Heart left ventricle (tissue), 16 donors: ENCODE measurements at places on chromosomes 2 and 18. TPM values are rescaled to one million over a fixed set of nuclear protein-coding genes. Genes with fewer than 3 reads are reported as not detected.
A peak's percentile ranks its signal among the peaks of the same experiment; 100 is the strongest.

SMYD1 gene
- total RNA-seq = 404 TPM

CXCR4 gene
- 4.9 TPM for total RNA-seq

DPP10 gene
- total RNA-seq = not detected

AAMP gene
- 51.6 TPM for total RNA-seq

ERBB4 gene
- 25.7 TPM for total RNA-seq

KIF1A gene
- 2.9 TPM for total RNA-seq

CRYGC gene
- total RNA-seq = not detected

MIB1 gene
- total RNA-seq = 25.7 TPM

INPP5D gene
- total RNA-seq = 6.0 TPM

FSHR gene
- total RNA-seq = 0.19 TPM

NEURL3 gene
- total RNA-seq = not detected

TXNDC2 gene
- not detected for total RNA-seq

VSNL1 gene
- total RNA-seq = 2.6 TPM

TOGARAM2 gene
- 6.2 TPM for total RNA-seq

DNA sequence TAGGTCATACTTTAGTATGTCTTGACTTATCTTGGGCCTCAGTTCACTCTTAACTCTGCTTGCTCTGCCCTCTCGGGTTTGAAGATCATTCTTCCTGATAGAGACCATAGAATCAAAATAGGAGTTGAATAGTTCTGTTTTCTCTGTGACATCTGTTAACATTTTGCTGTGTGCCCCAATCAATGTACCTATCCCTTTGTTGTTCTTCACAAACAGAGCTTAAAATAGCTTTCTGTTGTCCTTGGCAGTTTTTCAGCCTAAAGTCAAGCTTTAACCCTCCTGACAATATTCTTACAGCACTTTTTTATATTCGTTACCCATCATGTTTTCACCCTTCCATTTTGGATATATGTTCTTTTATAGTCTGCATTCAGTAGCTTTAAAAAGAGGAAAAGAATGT lies 724.5 kb upstream of the FANCL start:
- DNase-seq = no peak

DNA sequence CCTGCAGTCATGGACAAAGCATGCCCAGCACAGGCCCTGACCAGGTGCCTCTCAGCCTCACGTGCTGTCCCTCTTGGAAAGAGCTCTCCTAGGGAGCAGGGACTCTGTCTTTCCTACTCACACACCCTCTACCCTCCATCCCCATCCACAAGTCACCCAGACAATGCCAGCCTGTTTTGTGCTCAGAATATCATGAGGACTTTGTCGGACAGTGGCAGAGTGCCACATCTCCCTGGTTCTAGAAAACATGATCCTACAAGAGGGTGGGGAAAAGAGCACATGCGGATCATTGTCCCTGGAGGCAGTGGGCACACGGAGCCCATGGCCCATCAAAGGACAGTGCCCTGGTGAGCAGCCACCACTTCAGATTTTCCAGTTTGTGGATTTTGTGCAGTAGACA lies 3.7 kb upstream of the MAL start:
- no peak for DNase-seq

DNA sequence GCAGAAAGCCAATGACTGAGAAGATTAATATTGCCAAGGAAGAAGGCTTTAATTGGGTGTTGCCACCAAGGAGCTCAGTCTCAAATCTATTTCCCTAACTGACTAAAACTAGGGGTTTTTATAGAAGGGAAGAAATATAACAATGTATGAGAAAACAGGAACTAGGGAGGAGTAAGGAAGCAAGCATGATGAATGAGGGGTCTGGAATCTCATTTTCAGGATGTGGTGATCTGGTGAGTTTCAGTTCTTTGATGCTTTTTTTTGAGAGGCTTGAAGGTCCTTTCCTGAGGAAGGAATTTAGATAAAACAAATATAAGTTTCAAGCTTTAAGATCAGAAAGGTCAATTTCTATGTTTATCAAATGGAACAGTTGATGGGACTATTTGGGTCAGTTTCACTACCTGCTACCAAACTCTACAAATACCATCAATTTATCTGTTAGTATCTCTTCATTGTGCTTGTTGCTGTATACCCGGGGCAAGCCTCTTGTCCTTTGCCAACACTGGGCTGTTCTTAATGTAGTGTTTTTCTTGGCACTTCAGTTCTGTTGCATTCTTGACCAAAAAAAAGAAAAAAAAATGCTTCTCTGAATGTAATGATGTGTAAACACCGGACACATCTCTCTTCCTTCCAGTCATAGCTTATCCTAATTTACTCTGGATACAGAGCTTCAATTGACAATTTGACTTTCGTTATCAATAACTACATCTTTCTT lies 357.0 kb downstream of the GALNT13 start:
- DNase-seq = no peak

DNA sequence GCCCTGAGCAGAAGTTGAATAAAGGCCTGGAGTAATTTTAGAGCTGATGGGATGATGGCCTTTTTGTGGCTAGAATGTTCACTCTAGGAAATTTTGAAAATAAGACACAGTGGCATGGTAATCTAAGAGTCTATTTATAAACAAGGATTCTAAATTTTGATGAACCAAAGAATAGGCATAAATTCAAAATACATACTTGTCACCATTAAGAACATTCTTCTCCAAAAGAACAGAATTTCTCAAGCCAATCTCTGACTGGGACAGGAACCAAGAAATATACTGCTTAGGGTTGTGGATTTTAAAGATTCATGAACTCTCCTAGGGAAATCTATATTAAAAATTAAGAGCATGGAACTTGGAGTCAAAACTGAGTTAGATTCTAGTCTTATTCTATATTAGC lies 98.2 kb upstream of the SETBP1 start:
- no peak for DNase-seq

- DNase-seq = no peak
Measured at GRCh38 chr2:121043061-121043826, 241.8 kb downstream of the TFCP2L1 start.

DNA sequence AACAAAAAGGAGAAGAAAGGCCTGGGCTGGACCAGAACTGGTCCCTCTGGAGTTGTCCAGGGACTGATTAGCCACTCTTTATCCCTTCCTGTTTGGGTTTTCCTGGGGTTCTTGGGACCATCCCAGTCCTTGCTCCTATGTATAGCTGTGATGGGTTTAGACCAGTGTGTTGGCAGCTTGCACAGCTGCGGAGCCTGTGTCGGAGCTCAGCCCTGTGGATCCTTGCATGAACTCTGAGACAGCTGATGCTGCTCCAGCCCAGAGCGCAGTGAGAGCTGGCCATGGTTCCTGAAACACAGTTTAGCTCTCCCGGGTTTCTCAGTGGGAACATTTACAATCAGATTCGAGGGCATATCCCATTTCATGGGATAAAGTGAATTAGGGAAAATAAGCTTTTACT lies 16.9 kb downstream of the IMPA2 start:
- peak; percentile 58 for DNase-seq

GRCh38 chr2:120722568-120723421 lies 12.9 kb upstream of the GLI2 start:
- DNase-seq = no peak

- DNase-seq = no peak
Measured at GRCh38 chr18:3578621-3579020, 128.6 kb downstream of the TGIF1 start.

GRCh38 chr18:77571743-77572142 lies 322.1 kb downstream of the GALR1 start:
- no peak for DNase-seq

DNA sequence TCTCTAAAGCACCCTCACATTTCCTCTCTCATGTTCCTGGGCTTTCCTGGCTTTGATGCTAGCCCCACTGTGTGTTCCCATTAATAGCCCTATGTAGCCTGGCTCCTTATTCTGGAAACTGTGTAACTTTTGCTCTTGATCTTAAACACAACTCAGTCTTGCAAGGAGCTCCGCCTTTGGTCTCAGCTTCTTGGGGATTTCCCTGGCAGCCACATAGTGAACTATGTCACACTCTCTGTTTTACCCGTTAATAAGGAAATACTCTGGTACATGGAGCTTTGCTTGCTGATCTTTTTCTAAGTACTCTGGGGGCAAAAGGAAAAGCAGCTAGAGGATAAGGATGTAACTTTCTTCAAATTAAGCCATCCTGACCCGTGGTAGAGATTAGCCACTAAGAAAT lies 259.3 kb downstream of the NEDD4L start:
- DNase-seq = no peak

DNA sequence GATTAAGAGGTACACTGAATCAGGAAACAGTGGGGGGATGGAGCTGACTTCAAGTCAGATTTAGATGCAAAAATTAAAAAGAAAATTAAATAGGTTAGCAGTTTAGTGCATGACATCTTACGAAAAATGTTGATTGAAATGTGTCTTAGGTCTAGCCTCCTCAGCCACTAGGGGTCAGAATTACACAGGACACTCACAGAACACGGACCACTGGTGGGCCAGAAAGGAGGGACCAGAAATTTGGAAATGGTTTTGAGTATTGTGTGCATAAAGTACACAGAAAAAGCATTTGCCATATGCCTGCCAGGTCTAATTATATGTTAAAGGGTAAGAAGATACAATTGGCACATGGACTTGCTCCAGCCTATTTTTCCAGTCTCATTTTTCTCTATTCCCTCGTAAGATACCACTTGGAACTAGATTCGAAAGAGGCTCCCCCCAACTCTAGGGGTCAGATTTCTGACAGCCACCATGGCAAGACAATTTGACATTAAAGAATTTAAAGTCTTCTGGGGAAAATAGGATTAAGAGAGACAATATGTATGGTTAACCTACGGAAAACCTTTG lies 550.2 kb upstream of the SETBP1 start:
- no peak for DNase-seq

GRCh38 chr2:58046335-58046584 lies 346 bp upstream of the VRK2 start:
- DNase-seq = no peak

GRCh38 chr2:10283106-10284062 lies 19.3 kb upstream of the HPCAL1 start:
- DNase-seq = no peak

- peak; percentile 76 for DNase-seq
Measured at GRCh38 chr2:217993817-217994463, 8.9 kb downstream of the TNS1 start.

DNA sequence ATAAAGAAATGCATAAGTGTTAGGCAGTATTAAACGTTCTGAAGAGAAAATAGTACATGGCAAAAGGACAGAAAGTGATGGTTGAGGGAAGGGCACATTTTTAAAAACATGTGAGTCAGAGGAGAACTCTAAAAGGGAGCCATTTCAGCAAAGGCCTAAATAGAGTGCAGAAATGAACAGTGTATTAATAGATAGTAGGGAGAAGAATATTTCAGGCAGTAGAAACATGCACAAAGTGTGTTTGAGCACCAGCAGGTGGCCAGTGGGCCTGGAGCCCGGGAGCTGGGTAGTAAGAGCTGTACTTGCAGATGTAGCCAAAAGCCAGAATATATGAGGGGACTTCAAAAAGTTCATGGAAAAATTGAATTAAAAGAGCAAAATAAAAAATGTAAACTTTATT lies 288.1 kb upstream of the FIGN start:
- DNase-seq = peak; percentile 14

DNA sequence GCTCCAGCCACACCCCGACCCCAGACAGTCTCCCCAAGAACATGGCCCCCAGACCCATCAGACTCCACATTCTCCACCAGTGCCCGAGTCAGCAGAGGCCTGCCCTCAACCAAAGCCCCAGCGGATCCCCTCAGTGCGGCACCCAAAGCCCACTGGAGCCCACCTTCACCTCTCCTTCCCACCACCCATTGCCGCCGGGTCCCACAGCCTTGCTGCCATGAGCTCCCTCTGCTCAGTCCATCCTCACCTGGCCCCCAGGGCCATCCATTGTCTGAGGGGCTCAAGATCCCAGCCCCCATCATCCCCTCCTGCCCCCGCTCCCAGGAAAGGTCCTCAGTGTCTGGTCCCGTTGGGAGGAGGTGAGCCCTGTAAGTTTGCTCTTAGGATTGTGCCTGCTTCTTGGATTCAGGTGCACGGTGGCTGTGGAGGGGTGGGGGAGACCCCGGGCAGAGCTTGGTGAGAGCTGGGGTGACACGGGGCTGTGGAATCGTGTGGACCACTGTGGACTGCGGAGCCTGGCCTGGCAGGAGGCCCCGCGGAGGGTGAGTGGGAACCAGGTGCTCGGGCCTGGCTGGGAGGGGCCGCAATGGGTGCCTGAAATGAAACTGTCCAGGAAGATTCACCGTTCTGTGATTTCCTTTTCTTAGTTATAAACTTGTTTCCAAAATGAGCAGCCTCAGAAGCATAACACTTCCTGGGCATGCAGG lies 32.7 kb upstream of the GPC1 start:
- DNase-seq = no peak

DNA sequence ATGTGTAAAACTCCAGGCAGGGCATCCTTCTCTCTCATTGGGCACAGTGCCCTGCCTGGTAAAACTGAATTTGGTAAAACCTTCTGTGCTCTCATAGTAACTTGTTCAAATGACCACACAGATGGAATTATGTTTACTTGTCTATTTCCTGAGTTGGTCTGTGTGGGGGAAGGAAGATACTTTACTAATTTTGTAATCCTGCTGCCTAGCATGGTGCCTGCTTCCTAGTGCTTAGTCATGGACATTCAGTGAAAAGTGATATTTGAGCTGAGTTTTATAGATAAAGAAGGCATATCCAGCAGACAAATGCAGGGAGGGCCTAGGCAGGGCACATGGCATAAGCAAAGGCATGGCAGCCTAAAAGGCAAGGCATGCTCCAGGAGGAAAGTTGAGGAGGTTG lies 199.4 kb downstream of the FSHR start:
- DNase-seq = no peak

DNA sequence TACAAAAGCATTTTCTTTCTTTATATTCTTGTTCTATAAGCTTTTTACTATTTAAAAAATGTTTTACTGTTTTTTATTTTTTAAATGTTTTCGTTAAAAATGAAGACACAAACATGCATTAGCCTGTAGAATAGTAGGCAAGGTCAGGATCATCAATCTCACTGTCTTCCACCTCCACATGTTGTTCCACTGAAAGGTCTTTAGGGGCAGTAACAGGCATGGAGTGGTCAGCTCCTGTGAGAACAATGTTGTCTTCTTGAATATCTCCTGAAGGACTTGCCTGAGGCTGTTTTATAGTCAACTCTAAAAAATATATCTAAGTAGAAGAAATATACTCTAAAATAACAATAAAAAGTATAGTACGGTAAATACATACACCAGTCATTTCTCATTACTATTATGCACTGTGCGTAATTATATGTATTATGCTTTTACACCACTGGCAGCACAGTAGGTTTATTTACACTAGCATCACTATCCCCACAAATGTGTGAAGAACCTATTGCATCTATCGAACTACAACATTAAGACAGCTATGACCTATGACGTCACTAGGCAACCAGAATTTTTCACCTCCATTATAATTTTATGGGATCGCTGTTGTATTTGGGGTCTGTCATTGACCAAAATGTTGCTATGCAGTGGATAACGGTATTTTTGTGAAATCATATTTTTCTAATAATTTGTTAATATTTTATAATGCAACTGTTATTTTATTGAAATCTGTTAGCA lies 764.3 kb downstream of the METTL4 start:
- no peak for DNase-seq

- no peak for DNase-seq
Measured at GRCh38 chr2:30037016-30037415, 109.8 kb upstream of the YPEL5 start.

- no peak for DNase-seq
Measured at GRCh38 chr2:95042472-95043271, 17.2 kb downstream of the MAL start.

GRCh38 chr2:166335284-166335683 lies 40.5 kb downstream of the SCN9A start:
- DNase-seq = no peak

GRCh38 chr2:27191070-27191829 lies 20.6 kb upstream of the ATRAID start:
- peak; percentile 29 for DNase-seq
